ENCODE measurements at places on chromosomes 3 and 15.

DNA sequence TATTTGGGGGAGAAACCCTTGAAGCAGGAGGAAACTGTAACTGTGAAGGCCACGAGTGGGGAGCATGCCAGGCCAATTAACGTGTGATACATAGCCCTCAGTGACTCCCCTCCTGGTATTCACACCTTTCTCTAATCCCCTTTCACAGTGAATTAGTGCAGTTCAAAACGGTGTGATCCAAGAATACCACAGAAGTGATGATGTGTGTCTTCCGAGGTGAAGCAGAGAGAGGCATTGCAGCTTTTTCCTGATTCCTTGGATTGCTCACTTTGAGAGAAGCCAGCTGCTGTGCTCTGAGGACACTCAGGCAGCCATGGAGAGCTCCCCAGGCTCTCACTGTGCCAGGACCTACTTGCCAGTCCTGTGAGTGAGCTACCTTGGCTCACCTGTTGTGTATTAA, 17.3 kb downstream of the NIPA2 start:
- DNase-seq = no peak

DNA sequence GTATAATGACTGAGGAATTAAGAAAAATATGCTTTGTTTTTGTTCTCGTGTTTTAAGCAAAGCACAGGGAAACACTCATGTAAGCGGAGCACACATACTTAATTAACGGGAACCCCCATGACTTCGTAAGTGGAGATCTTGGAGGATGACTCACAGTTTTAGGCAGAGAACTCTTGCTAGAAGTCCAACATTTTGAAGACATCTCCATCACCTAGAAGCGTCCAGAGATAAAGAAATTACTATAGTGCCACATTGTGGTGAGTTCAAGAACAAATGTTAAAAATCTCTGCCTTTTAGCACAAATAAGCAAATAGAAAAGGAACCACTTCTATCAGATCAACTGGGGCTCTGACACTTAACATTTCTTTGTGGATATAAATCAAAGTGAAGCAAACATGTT, 194.1 kb upstream of the ARHGEF26 start:
- DNase-seq = no peak

GRCh38 chr3:115322901-115323300, 175.8 kb upstream of the ZBTB20 start:
- DNase-seq = no peak

DNA sequence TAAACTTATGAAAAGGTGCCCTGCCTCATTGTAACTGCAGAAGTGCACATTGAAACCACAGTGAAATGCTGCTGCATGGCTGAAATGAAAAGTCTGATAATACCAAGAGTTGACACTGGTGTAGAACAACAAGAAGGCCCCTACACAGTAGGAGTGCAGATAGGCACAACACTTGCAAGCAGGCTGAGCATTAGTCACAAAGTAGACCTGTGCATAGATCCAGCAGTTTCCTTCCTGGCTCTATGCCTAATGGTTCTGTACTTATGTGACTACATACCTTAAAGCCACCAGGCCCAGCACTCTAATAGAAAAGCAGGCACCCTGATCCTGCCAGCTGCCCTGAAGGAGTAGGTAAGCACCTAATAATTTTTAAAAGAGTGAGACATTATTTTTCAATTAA, 41.8 kb downstream of the PRR23E start:
- no peak for DNase-seq

GRCh38 chr3:101722394-101723173, 1.8 kb upstream of the CEP97 start:
- DNase-seq = no peak

DNA sequence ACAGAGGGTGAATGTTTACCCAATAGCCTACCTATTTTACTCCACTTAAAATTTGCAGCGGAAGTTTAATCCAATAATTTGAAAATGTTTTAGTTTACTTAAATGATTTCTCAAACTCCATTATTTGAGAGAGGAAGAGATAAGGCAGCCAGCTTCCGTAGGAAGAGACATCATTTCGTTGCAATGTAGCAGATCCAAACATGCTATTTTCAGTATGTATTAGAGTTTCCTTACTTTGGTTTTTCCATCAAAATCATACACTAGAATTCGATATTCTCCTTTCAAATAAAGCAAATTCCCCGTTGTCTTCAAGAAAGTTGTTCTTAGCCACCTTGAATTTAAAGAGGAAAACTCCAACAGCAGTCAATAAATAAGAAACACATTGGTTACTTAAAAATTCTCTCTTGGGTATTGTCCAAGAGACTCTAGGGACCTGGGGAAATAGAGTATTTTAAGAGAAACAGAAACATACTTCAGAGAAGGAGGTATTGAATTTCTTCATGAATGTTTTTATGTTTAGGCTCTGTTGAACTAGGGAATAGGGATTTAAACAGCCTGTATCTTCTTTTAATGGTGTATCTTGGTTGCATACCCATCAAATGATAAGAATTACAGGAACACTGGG, 324.5 kb upstream of the GBE1 start:
- DNase-seq = no peak

GRCh38 chr15:82663186-82663600, 16.0 kb upstream of the CPEB1 start:
- DNase-seq = no peak

DNA sequence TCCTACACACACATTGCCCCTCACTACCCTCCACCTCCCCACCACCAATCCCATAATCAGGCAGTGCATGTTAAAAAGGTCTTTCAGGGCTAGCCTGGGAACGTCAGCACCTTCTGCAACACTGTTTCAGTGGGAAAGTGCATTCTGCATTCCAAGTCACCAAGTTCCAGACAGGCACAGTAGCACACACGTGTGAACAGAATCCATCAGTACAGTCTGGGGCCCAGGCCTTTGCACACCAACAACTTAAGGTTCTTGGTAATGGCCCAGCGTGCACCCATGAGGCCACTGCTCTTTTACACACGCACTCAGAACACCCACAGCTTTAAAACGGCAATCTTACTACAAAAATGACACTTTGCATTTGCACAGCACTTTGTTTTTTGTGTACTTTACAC, 1.2 kb downstream of the ANXA2 start:
- no peak for DNase-seq

DNA sequence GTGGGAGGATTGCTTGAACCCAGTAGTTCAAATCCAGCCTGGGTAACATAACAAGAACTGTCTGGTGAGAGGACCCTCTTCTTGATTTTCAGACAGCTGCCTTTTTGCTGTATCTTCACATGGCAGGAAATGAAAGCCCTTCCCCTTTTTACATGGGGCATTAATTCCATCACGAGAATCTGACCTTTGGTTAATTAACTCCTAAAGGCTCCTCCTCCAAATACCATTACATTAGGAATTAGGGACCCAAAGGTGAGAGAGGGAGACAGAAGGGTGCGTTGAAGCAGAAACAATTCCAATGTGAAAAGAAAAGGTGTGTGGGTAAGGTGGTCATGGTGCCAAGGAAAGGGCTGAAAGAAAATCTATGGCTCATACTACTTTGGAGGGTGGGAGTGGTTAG, 536.2 kb downstream of the MAGI1 start:
- DNase-seq = no peak

DNA sequence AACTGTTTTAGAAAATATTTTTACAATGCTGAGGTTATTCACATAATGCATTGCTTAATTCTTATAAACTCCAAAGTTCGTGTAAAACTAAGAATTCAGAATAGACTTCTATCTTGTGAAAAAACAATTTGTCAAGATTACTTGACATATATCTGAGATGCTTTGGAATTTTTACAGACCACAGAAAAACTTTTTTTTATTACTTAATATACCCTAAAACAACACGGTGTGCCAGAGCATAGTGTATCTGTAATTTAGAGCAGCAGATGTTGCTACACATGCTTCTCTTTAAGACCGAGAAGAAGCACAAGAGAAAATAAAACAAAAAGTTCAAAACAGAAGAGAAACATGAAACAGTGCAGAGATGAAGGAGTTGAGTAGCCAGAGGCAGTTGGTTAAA, 26.4 kb downstream of the ASB7 start:
- no peak for DNase-seq

DNA sequence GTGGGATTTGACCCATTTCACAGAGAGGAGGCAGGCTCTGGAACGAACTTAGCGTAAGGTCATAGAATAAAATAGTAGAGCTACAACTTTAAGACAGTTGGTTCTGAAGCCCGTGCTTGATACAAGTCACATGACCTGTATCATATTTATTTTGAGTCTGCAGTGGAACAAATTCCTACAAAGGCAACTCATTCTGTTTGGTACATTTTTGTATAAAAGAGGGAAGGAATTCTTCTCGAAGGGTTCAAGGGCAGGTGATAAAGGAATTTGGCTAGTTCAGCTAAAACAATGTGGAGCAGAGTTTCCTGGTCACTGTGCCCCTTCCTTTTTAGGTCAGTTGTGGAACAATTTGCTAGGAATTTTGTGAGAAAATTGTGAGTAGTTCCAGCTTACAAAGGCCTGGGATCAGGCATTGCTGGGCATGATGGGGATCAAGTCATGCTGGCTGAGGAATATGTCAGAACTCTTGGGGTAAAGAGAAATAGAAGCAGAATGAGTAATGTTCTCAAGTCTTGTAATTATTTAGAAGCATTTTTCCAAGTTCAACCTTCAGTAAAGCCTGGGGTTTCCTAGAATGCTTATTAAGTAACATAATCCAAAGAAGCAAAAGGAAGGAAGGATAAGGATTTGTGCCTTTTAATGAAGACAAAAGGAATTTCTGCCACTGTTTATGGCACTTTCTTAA, 19.1 kb downstream of the USP3 start:
- DNase-seq = no peak

- no peak for DNase-seq
These were observed 32.5 kb upstream of the AP3B2 start for GRCh38 chr15:82742134-82742533.

GRCh38 chr3:119831941-119832371, 50.1 kb downstream of the NR1I2 start:
- no peak for DNase-seq

DNA sequence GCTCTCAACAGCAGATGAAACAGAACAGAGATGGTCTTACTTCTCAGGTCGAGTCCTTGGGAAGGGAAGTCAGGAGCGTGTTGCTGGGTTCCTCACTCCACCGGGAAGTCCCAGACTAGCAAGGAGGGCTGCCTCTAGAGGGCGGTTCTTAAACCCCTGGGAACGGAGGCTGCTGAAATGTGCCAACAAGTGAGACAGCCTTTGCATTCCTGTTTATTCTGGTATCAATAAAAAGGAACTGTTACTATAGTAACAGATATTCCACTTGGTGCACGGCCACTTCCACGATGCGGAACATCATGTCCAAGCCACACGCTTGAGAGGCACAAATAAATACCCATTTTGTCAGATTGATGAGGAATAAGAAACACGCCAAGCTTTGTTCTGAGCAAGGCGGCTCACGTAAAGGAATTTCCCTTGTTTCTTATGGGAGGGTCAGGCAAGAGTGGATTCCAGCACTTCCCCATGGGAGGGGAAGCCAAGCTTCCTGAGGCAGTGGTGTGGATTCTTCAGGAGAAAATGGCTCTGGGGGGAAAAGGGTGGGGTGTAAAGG, at the start of gene FAM107A:
Gene FAM107A, minus strand, starts transcription at position 123 of the 553 bp plus-strand sequence. CDS start 7,531 bp downstream, outside the sequence.
- no peak for DNase-seq

- no peak for DNase-seq
These were observed 168.2 kb downstream of the PEAK1 start for GRCh38 chr15:77251662-77252061.

DNA sequence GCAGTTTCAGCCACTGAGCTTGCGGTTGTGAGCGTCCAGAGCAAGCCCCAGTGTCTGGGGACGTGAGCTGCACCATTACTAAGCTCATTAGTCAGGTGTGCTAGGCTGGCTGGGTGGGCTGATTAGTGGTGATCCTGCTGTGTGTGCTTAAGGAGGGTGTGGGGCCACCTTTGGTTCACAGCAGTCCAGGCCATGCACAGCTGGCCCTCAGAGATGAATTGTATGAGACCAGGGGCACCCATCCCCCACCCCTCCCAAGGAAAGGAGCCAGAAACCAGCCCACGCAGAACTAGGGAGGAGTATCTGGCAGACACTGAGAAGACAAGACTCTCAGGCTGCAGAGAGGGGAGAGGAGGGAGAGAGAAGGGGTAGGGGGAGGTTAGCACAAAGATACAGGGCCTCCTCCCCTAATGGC, 3.8 kb downstream of the TYRO3 start:
- no peak for DNase-seq

GRCh38 chr3:9978710-9979305, 7.8 kb downstream of the EMC3 start:
- DNase-seq = no peak

GRCh38 chr3:99413504-99413903, 224.9 kb upstream of the COL8A1 start:
- no peak for DNase-seq

GRCh38 chr3:184631472-184631861, 69.9 kb downstream of the EPHB3 start:
- no peak for DNase-seq

DNA sequence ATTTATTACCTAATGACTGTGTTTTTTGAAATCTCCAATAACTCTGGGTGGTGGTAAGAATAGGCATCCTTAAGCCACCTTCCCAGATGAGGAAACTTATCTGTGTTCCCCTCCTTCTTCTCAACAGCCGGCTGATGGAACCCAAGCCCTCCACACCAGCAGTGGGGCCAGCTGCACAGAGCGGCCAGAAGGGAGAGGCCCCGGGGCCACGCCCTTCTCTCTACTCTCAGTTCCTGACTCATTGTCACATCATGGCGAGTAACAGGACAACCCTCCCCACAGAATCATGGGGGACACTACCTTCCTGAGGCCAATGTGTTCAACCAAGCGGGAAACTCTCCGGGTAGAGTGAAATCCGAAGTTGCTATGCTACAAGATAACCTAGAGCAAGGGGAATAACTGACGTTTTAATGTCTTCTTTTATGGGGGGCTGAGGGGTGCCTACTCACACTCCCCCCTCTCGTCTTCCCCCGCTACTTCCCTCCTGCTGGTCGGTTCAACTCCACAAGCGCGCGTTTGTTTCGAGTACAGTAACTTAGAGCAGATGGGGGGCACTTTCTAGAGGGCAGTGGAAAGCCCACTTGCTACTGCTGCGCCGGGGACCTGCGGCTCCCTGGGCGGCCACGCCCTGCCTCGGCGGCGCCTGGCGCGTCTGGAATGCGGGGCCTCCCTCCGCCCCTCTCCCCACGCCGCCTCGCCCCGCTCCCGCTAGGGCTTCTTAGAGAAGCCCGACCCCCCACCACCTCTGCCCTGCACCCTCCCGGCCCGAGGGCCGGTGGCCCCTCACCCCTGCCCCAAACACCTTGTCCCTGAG, 621 bp downstream of the ANXA2 start:
- no peak for DNase-seq

DNA sequence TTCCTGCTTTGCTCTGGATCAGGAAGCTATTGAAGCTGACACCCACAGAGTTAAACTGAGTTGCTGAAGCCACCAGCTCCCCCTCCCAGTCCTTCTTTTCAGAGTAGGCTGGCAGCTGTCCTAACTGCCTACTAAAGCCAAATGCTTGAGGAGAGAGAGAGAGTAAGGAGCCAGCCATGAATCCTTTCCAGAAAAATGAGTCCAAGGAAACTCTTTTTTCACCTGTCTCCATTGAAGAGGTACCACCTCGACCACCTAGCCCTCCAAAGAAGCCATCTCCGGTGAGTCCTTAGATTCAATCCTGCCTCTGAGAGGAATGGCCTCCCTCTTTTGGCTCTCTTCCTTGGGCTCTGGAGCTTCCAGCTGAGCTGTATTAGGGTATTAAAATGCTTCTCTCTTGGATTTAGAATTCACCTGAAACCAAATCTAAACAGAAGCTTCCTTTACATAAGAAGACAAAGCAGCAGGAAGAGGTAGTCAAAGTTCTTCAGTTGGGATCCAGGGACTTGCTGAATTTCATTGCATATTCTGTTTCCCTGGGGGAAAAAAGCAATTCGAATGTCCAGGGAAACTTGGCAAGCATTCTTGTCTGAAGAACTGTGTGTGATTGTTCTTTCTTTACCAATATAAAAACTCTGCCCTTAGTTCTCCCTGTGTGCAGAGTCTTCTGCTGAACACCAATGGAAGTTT, at the start of gene SLC15A2:
Gene SLC15A2, plus strand, starts transcription at position 101 of the 690 bp plus-strand sequence. Its CDS starts 76 bp downstream, at position 177.
- no peak for DNase-seq
